ENCODE measurements at places on chromosomes 3 and 15.

DNA sequence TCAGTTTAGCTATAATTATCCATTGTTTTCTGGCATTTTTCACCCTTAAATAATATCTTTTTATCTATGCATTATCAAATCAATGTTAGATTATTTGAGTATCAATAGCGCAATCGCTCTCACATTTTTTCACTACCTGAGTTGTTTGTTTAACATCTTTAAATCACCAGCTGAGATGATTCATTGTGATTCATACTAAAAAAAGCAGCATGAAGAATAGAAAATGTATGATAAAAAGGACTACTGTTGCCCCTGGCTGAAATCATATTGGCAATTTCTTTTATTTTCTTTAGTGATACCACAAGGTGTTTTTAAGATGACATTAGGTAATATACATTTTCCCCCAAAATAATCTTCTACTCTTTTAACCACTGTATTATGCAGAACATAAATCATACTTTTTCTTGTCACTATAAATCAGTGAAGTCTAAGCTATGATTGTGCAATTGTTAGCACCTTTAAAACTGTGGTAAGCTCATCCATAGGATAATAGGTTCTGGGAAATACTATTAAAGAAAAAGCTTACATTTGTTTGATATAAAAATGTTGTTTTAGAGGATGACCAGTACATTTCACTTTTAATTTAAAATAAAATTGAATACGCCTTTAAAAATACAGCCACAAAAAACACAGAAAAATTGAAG is 889.1 kb downstream of the NAALADL2 start:
- no peak for DNase-seq

DNA sequence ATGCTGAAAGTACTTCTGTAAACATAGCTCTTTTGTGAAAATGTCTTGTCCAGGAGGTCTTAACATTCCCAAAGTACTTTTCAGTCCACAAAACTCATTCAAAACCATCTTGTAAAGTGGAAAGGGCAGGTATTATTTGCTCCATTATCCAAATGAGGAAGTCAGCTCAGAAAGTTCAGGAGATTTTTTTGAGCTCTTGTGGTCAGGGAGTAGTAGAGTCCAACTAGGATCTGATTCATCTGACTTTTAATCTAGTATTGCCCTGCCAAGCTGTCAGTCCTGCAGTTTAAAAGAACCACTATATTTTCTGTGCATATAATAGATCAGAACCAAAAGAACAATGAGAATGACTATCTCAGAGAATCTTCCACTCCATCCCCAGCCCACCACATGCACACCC is 83.5 kb downstream of the FOXB1 start:
- DNase-seq, result no peak

DNA sequence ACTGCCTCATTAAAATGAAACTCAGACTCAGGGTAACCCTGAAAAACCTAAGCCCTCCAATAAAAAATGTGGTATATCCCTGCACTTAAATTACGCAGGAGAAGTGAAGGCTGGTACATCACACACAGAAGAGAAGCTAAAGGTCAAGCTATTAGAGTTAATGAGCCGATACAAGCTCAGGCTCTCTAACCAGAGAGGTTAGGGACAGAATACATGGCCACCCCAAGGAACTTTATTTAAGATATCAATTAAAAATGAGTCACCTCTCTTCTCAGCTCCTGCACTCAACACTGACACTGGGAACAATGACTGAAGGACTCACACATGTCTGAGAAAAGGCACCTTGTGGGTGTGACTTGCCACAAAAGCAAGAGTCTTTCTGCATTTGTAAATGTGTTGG is 800.6 kb upstream of the CFAP20DC start:
- no peak for DNase-seq

DNA sequence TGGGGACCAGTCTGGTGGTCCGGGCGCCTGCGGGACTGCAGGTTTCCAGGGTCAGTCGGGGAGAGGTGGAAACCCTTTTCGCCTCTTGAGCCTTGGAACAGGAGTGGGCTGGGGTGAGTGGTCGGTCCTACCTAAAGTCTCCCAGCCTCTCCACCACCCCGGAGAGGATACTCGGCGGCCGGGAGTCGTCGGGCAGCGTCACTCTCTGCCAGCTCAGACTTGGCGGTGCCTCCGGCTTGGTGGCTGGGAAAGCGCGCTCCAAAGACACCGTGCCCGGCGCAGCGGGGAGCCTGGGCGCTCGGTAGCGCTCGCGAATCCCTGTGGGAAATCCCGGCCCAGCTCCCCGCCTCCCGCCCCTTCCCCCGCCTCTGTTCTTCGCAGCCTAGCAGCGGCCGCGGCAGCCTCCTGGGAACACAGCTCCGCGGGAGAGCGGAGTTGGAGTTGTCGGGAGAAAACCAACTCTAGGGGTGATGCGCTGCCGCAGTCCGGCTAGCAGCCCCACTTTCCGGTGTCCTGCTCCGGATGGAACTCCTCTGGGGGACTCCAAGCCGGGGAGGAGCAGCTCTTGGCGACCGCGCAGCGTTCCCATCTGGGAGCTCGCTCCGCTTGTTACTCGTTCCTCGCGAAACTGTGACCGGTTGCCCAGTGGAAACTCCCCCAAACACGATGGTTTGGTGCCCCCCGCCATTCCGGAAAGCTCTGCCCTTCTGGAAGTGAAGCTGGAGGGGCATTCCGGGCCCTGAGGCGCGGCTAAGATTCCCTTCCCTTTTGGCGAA is 1.4 kb downstream of the EPHB1 start:
- DNase-seq, result no peak

GRCh38 chr3:121167374-121168139 is 259.6 kb downstream of the STXBP5L start:
- no peak for DNase-seq

GRCh38 chr3:152858170-152858800 is 23.4 kb downstream of the P2RY1 start:
- DNase-seq, result no peak

DNA sequence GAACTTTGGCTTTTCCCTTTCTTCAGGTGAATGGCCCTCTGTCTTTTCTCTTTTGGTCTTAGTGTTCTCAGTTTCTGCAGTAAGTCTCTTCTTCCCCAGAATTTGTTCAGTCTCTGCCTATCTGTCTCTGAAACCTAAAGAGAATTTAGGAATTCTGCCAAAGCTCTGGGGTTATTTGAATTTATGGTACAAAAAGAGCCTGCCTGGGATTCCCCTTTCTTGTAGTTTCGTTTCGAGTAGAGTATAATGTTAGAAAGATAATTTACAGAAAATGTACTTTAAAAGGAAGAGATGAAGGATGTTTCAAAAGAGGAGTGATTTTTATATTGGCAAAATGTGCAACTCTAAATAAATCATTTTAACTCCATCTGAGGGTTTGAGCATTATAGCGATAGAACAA is 247.4 kb upstream of the SATB1 start:
- no peak for DNase-seq

GRCh38 chr15:70669006-70669602 is 94.3 kb downstream of the UACA start:
- DNase-seq, result no peak

DNA sequence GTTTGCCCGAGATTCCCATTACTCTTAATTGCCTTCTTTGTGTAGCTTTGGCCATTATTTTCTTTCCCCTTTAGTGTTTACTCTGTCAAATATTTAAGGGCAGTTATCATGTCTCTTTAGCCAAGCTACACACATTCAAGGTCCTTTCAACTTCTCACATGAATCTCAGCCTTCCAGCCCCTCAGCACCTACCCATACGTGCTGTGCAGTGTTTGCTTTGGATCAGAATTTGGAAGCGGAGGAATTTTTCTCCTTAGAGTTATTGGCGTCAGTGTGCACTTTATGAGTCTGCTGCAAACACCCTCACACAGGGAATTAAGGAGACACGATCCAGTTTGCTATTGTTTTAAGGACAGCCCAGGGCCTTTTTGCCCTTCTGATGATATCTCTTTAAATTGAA is 231.6 kb downstream of the CACNA2D3 start:
- no peak for DNase-seq

- DNase-seq, result no peak
Measured at GRCh38 chr3:160808838-160809237, 52.8 kb downstream of the PPM1L start.

- DNase-seq, result no peak
Measured at GRCh38 chr15:86852741-86853140, 773.1 kb downstream of the AGBL1 start.

DNA sequence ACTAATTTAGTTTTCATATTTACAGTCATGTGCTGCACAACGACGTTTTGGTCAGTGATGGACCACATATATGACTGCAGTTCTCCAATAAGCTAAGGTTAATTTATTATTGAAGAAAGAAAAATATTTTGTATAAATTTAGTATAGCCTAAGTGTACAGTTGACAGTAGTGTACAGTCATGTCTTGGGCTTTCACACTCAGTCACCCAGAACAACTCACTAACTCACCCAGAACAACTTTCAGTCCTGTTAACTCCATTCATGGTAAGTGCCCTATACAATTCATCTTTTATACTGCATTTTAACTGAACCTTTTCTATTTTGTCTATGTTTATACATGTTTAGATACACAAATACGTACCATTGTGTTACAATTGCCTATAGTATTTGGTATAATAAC is 3.8 kb upstream of the GABRR3 start:
- no peak for DNase-seq

- DNase-seq, result no peak
Measured at GRCh38 chr3:168888781-168889180, 774.7 kb downstream of the MECOM start.

DNA sequence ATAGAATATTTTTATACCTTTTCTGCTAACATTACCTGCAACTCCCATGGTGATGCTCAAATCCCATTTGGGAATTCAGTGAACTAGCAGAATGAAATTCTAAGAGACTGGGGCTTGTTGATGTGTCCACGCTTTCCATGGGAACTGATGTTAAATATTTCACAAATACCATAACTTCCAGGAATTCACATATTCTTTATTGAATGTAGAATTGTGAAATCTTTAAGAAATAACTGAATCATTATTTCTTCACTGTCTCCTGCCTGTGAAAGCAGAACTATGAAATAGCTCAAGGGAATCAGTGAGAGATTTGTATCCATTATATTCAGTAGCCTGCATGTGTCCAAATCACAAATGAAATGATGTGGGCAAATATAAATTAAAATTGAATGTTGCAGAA is 130.8 kb downstream of the SERPINI1 start:
- DNase-seq, result no peak

DNA sequence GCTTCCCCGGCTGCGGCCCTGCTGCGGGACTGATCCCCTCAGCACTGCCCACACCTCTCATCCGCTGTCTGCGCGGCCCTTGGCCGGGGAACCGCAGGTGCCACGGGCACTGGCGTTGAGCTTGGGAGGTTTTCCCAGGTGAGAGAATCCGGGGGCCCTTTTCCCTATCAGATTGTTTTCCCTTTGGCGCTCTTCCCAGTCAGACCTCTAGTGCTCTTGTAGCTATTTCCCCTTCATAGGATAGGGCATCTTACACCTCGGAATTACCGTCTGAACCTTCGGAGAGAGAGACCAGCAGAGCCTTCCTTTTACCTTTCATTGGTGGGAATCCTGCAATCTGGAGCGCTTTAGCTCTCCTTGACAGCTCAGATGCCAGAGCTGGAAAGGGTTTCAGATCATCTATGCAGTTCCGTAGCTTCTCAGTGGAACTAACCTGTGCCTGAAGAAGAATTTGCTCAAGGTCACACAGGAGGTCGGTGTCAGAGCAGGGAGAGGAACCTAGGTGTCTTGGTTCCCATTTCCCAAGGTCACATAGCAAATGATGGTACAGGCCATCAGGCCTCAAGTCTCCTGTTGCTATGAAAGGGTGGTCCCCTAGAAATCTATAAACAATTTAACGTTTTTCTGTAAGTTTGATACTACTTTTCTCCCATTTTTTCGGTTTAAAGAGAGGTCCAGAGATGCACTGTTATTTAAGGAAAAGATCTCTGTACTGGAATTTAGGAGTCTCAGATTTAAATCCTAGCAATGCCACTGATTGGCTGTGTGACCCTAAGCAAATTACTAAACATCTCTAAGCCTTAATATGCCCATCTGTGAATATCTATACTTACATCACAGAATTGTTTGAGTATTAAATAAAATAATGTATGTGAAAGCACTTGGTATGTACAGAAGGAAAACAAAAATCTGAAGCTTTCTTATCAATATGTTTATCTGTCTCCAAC is 916 bp downstream of the IDH3A start:
- peak; percentile 31 for DNase-seq

GRCh38 chr3:156175570-156175969 is 55.2 kb downstream of the KCNAB1 start:
- no peak for DNase-seq

DNA sequence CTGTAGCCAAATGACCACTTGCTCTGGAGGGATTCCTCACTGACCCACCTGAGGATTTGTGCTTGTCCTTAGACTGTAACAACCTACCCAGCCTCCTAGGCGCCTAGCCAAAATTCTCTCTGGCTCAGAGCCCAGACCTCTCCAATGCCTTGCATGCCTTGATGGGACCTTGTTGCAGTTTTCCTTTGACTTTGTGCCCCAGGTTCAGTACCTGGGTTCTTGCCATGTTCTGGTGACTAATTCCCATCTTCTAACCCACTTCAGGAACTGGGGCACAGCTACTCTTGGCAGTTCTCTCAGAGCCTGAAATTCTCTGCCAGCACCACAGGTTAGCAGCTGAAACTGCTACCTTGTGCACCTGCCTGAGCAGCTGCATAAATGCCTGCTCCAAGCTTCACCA is 27.0 kb upstream of the UBE3A start:
- DNase-seq, result no peak

GRCh38 chr3:134134698-134135415 is 105.1 kb upstream of the SLCO2A1 start:
- DNase-seq, result no peak

DNA sequence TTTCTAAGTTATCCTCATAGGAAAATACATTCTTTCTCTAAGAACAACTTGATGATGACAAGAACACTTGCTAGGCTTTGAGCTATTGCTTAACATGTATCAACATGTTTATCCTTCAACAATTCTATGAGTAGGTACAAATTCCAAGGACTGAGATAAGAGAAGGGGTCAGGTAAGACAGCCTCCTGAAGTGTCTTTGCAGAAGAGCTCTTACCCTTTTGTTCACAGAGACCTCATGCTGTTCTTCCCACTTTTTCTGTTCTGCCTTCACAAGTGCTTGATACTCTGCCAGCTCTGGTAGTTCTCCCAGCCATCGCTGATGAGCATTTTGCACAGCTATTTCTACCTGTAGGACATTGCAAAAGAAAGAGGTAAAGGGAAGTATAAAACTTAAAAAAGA is 50.9 kb downstream of the CEP152 start:
- peak; percentile 20 for DNase-seq

- DNase-seq, result no peak
Measured at GRCh38 chr3:19539518-19540392, 391.4 kb downstream of the KCNH8 start.

DNA sequence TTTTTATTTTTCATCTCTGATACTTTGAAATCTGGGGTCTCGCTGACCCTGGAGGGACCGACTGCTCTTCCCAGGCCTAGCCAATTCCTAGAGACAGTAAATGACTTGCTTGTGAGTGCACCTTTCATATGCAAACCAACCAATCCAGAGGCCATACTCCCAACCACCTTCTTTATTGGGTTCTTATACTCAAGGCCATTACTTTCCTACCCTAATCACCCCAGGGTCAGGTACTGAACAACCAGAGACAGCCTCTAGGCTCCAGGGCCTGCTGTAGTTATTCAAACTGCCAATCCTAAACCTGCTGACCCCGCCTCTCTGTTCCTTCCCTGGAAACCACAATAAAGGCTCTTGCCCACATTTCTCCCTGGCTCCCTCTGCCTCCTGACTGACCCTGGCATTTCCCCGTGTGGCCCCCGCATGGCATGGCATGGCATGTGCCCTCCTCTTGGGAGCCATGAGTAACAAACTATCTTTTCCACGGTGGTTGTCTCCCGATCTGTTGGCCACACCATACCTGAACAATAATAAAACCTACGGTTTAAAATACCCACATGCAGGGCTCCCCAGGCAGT is 42.9 kb downstream of the ADCY5 start:
- peak; percentile 72 for DNase-seq

All from ELF-1 (cell line).